ENCODE measurements at places on chromosomes 12 and 14. TPM values are rescaled to one million over a fixed set of nuclear protein-coding genes. Genes with fewer than 3 reads are reported as not detected.

DNA sequence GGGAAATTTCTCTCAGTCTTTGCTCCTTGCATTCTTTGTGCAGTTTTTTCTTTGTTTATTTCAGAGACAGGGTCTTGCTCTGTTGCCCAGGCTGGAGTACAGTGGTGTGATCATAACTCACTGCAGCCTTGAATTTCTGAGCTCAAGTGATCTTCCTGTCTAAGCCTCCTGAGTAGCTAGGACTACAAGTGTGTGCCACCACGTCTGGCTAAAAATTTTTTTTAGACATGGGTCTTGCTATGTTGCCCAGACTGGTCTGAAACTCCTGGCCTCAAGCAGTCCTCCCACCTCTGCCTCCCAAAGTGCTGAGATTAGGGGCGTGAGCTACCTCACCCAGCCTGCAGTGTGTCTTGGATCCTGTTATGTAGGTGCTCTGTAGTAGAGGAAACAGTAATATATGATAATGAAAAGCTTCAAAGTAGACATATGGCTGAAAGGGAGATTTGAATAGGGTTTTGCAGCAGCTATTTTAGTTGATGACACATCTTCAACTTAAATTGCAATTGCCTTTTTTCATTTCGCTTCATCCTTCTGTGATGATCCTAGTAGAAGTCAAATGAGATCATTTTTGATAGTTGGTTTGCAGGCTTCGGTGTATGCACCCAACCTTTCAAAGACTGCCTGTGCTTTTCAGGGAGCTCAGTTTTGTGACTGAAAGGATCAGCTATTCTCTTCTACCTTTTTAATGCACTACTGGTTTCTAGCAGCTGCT lies 75.4 kb downstream of the FUT8 start:
- DNase-seq, result no peak

DNA sequence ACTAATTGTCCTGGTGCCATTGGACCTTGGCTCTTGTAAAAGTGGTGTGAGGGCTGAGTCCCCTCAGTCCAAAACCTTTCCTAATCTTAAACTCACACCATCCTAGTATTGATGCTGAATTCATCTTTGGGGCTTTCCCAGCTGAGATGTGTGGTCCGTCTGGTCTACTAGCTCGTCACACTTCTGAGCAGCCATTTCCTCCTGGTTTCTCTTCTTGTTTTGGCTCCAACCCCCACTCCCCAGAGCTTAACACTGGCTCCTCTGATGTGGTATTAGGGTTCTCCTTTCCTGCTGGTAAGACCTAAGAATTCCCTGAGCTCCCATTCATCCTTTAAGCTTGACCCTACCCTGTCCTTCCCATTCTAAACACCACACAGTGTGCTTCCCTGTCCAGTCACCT lies 900.6 kb downstream of the VRK1 start:
- no peak for DNase-seq

DNA sequence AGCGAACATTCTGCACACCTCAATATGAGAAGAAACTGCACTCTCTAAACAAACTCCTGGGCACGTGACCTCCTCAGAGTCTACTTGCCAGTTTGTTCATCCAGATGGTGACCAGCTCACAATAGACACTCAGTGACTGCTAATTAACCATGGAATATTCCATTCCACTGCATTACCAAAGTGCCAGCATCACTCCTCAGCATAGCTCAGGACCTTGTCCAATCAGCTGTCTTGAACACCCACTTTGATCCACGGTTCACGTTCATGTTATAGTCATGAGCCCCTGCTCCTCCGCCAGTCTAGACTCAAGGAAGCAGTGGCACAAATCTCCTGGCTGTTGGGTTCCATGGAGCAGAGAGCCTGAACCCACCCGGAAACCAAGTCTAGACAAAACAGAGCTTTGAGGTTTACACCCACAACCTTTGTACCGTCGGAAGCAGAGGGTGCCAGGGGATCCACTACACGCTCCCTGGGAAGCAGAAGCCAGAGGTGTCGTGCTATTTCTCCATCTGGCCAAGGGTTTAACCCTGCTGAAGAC lies 285.3 kb downstream of the ZFP36L1 start:
- DNase-seq, result no peak

GRCh38 chr14:70029296-70030132 lies 150.3 kb downstream of the SMOC1 start:
- DNase-seq, result no peak

SNRNP35 gene
- total RNA-seq, result 12.0 TPM
